Activated naive CD8-positive, alpha-beta T cell treated with anti-CD3 and anti-CD28 coated beads for 36 hours (primary cell): ENCODE measurements at places on chromosomes 6 and 20.

DNA sequence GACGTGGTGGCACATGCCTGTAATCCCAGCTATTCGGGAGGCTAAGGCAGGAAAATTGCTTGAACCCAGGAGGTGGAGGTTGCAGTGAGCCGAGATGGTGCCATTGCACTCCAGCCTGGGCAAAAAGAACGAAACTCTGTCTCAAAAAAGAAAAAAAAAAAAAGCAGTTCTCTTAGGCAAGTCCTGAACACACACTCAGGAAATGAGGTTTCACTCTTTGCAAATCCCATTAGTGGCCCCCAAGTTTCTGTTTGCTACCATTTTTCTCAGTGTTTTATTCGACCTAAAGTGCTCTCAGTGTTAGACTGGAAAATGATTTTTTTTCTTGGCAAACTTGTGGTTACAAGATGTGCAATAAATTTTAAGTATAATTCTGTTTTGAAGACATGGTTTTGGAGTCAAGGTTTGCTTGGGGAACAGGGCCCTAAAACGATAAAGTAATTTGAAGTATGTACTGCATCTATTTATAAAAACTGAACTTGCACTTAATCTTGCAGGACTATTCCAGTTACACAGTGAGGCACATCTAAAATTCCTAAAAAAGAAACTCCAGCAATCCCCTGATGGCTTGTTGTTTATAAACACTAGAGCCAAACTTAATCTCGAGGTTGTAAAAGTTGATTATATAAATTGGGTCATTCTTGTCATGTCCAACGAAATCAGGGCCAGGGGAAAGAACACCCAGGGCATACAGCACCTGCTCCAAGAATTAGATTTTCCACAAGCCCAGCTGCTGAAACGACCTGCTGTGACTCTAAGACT is 42.6 kb downstream of the MAP1LC3A start:
- no peak for DNase-seq

DNA sequence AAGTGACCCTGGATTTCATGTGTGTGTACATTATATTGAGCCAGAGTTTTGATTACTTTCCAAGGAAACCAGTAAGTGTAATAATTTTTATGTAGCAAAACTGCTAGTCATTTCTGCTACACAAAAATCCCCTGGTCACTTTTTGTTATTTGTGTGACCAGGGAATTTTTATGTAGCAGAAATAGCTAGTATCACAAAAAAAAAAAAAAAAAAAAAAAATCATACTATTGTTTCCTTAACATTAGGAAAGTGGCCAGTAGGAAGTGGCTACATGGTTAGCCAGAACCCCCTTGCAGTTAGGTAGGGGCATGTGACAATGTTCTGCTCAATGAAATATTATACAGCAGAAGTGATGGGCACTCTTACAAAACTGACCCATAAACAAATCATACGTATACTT is 434.0 kb upstream of the BTBD3 start:
- DNase-seq = no peak

DNA sequence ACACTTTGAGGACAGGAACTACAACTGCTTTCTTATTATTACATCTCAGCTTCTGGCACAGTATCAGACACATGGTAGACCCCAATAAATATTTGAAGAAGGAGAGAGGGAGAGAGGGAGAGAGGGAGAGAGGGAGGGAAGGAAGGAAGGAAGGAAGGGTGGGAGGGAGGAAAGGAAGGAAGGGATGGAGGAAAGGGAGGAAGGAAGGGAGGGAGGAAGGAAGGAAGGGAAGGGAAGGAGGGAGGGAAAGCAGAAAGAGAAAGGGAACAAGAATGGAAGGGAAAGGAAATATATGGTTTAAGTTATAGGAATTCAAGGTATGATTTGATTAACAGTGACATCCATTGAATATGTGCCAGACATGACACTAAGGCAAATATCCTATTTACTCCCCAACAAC is 402.1 kb downstream of the KIF16B start:
- DNase-seq = no peak

- DNase-seq = no peak
Observed at GRCh38 chr6:112014483-112014882, 39.4 kb upstream of the CCN6 start.

DNA sequence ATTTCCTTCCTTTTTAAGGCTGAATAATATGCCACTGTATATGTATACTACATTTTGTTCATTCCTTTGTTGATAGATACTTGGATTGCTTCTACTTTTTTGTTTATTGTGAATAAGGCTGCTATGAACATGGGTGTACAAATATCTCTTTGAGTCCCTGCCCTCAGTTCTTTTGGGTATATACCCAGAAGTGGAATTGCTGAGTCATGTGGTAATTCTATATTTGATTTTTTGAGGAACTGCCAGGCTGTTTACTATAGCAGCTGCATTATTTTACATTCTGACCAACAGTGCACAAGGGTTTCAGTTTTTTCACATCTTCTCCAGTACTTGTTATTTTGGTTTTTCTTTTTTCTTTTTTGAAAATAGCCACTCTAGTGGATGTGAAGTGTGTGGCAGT is 34.1 kb downstream of the CDS2 start:
- DNase-seq = no peak

DNA sequence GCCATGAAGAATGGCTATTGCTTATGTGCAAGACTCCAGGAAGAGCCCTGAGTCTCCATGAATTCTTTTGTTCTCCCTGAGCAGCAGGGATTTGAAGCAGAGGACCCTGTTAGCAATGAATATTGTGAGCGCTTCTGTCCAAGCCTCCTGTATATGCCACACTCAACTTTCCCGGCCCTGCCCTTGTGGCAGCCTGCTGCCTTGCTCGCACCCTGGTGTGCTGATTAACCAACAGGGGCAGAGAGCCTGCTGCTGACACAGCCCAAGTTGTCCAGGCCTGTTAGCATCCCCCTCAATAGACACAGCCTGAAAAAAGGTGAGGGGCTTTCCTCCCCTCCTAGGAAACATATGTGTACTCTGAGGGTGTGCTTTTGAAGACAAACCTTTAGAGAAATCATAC is 131.4 kb downstream of the BMP2 start:
- DNase-seq = no peak

GRCh38 chr6:137332637-137333280 is 113.6 kb upstream of the IFNGR1 start:
- DNase-seq = no peak
